Foreskin melanocyte (primary cell): ENCODE measurements at places on chromosomes 4 and X.
A peak's percentile ranks its signal among the peaks of the same experiment; 100 is the strongest.

DNA sequence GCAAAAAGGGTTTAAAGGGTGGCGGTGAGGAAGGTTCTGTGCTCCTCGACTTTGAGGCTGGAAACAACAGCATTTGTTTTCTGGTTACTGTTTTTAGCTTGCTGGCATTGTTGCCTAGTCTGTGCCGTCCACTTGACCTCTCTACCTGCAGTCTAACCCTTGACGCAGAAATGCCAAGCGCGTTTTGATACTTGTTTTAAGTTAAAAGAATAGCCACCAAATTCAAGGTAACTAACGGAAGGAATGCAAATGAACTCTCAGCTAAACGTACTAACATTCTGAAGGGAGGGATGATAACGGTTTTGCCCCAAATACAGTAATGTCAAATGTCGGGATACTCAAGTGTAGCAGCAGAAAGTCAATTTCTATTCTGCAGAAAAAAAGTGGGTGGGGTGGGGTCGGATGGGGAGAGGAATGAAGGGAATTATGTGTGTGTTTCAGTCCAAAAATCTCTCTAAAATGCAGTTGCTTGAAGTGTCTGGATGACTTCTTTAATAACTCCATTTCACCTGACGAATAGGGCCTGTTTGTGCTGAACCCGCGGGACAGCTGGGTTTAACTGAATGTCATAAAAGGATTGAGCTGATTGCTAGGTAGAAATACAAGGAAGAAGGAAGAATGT lies 3.4 kb upstream of the NKX6-1 start:
- DNase-seq = no peak

DNA sequence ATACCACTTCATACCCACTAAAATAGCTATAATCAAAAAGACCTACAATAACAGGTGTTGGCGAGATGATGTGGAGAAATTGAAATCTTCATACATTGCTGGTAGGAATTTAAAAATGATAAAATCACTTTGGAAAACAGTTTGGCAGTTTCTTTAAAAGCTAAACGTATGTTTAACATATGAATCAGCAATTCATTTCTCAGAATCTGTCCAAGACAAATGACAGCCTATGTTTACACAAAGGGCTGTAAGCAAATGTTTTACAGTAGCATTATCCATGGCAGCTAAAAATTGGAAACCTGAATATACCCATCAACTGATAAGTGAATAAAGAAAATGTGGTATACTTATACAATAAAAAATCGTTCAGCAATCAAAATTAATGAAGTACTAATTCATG lies 33.0 kb upstream of the ABCG2 start:
- no peak for DNase-seq

DNA sequence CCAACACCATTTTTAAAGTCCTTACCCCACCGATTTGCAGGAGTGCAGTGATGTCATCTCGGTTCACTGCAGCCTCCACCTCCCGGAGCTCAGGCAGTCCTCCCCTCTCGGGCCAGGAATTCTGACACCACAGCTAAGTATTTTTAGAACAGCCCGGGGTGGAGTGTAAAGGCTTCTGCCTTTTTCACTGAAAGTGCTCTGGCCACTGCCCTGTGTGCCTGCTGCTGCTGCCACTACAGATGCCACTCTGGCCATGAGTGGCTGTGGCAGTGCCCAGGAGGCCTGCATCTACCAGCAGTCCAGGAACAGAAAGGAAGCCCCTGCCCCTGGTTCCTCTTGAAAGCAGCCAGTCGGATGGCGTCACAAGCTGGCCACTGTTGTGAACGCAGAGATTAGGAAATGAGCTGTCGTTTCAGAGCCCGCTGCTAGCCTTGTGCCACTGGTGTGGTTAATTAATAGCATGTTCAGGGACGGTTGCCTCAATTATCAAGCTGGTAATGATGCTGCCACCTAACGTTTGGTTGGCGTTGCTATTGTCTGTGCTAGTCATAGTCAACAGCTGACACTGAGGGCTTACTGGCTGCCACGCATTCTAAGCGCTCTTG lies 23.6 kb upstream of the TBC1D14 start:
- no peak for DNase-seq

DNA sequence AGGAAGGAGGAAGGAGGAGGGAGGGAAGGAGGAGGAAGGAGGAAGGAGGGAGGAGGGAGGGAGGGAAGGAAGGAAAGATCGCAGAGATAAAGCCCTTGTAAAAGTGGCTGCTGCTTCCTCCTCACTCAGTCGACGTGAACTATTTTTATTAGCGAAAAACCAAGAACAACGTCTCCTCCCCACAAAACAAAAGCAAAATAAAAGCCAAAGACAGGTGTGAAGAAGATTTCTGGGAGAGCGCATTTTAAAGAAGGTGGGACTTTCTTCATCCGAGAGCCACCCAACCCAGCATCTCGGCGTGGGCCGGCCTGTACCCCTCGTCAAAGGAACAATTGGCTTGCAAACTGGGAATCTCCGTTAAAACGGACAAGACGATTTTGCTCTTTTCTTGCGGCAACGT lies 40.7 kb upstream of the ASMTL start:
- no peak for DNase-seq

- DNase-seq = no peak
These were observed 54.2 kb downstream of the ENOX2 start for GRCh38 chrX:130848763-130849162.

- DNase-seq = peak; percentile 0
These were observed 28.2 kb downstream of the PHKA1 start for GRCh38 chrX:72685810-72686456.

GRCh38 chr4:91319556-91320268 lies 984.1 kb upstream of the GRID2 start:
- no peak for DNase-seq

- no peak for DNase-seq
These were observed 62.0 kb upstream of the FREM3 start for GRCh38 chr4:143762511-143762910.

DNA sequence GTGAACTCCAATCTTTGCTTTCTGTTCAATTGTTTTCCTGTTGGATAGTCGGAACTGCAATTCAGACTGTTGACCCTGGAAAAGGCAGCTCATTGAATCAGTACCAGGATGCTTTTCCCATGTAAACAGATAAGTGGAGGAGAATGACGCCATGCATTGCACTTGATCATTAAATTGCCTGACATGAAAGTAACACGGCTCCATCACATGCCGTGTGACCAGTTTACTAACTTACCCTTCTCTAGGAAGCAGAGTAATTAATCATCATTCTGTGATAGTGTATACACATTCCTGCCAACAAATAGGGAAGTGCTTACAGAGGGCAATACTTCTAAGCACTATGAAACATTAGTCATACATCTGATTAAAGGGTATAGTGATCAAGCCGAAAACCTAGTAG lies 101.4 kb downstream of the PPARGC1A start:
- DNase-seq = peak; percentile 14

DNA sequence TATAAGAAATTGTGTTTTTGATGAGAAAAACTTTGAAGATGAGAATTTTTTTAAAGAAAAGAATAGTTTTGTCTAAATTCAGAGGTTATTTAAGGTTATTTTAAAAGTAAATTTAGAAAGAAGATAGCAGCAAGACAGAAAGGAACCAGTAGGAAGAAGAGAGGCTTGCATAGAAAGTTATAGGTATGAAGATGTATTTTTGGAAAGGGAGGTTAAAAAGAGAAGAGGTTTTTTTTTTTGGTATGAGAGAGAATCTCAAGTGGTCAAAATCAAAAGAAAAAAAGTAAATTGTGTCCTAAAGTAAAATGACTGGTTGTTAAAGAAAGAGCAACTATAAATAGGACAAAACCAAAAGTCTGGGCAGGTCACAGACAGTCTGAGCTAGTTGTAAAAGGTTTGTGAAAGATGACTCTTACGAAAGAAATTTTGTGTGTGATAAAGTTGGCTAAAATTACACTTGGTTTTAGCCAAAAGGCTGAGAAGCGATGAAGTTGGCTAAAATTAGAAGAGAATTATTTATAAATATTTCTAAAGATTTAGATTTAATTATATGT lies 16.4 kb upstream of the EIF4E start:
- no peak for DNase-seq

GRCh38 chrX:20488473-20488872 lies 221.8 kb upstream of the RPS6KA3 start:
- DNase-seq = no peak
